Heart right ventricle (tissue), 16 donors: ENCODE measurements at places on chromosomes 1 and 21. TPM values are rescaled to one million over a fixed set of nuclear protein-coding genes. Genes with fewer than 3 reads are reported as not detected.

DNA sequence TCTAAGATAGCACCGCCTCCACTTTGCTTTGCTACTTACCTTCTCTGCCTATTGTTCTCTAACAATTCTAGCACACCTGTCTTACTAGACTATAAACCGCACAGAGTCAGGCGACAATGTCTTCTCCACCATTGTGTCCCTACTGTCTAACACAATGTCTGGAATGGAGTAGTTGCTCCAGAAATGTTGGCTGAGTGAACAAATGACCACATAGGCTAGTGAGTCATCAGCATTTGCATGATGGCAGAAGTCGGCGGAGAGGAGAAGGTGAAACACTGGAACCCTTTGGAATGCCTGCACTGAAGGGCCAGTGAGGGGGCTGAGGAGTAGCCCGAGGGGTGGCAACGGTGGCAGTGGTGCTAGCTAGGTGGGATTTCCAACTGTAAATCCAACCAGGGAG lies 14.0 kb upstream of the PABPC4 start:
- no peak for DNase-seq

- no peak for DNase-seq
Measured at GRCh38 chr1:41653574-41653973, 169.1 kb upstream of the EDN2 start.

DNA sequence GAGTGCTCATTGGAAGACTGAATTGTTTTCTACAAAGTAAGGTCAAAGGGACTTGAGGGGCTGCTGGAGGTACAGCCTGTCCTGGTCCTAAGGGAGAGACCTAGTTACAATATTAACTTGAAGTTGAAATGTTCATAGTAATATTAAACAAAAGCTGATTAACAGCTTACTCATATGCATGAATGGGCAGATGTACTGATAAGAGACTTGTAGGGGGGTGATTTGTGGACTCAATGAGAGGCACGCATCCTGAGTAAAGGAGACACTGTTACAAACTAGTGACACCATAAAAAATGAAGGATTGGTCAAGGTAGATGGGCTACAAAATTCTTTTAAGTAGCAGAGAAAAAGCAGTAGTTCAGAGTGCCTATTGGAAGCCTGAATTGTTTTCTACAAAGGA lies 2.7 kb downstream of the HSD11B1 start:
- no peak for DNase-seq

DNA sequence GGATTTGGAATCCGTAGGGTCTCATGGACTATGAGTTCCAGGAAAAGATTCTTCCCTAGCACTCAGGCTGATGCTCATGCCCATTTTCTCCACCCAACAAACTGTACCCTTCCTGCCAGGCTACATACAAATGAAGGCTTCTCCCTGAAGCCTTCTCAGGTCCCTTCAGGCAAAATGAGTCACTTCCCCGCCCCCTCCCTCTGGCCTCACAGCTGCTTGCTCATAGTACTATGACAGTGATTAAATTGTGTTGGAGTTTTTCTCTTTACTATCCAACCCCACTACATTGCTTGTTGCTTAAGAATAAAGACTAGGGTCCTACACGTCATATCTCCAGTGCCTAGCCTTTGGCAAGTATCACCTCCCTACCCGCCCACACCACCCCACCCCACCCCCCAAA lies 207.6 kb upstream of the NFIA start:
- no peak for DNase-seq

GRCh38 chr1:222777977-222778376 lies 36.9 kb upstream of the DISP1 start:
- no peak for DNase-seq

- DNase-seq: no peak
Measured at GRCh38 chr1:1826356-1827088, 48.3 kb upstream of the NADK start.

- DNase-seq: no peak
Measured at GRCh38 chr1:22761101-22761500, 50.5 kb downstream of the EPHB2 start.

DNA sequence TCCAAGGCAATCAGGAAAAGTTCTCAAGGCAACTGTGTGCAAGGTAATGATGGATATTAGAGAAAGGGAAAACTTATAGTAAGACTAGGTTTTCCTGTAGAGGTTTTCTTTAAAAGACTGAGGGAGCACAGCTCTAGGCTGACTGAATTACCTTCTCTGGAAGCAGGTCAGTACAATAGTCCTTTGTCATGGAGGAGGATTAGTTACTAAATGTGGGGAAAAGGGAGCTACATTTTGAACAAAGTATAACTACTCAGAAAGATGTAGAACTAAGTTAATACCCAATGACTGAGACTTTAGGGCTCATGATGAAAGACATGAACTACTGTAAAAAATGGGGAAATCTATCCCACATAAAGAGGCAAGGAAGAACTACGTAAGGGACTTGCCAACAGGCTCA lies 148.6 kb upstream of the HP1BP3 start:
- no peak for DNase-seq

GRCh38 chr21:32334980-32335531 lies 36.4 kb downstream of the MRAP start:
- DNase-seq: no peak

SCAF4 gene
- polyA plus RNA-seq: 5.6 TPM
